ENCODE measurements at places on chromosomes 2 and 18.

GRCh38 chr18:34509163-34509562 is 200.9 kb upstream of the DTNA start:
- DNase-seq, result no peak

DNA sequence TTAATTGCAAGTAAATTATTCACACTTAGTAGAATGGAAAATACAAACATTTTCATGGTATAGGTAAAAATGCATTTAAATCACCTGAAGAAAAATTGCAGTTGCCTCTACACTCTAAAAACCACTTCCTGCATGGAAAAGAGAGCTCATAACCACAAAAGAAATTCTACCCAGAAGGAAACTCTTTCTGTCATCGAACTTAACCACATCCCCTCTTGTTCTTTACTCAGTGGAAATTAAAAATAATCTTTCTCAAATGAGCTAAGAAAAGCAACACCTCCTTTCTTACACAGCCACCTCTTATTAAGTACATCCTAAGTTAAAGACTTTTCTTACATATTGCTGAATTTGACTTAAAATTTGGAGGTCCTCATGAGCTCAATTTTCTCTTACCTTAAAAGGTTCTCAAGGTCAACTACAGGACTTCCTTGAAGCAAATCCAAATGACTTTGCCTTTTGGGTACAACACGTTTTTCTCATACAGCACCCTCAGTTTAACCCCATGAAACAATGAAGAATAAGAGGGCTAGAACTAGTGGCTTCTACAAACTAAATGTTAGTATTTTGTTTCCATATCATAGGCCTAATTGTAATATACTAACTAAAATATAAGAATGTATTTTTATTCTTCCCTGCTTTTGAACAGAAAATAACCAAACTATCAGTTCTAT is 109.1 kb upstream of the CRIM1 start:
- DNase-seq, result no peak

- no peak for DNase-seq
Observed at GRCh38 chr2:155825876-155826275, 506.6 kb downstream of the NR4A2 start.

DNA sequence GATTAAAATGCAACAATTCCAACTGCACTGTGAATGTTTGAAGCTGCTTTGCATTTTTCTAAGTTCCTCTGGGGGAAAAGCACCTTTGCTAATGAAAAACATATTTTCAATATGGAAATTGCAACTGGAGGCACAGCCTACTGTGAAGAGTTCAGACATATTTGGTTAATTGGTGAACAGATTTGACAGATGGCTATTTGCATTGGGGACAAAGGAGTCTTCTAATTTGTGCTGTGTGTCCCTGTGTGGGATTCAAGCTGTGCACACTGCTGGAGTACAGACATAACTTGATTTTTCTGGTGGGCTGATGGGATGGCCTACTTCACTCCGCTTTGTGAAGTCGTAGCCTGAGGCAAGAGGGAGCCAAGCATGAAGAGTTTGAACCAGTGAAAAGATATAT is 40.7 kb upstream of the ARHGAP25 start:
- DNase-seq, result no peak

DNA sequence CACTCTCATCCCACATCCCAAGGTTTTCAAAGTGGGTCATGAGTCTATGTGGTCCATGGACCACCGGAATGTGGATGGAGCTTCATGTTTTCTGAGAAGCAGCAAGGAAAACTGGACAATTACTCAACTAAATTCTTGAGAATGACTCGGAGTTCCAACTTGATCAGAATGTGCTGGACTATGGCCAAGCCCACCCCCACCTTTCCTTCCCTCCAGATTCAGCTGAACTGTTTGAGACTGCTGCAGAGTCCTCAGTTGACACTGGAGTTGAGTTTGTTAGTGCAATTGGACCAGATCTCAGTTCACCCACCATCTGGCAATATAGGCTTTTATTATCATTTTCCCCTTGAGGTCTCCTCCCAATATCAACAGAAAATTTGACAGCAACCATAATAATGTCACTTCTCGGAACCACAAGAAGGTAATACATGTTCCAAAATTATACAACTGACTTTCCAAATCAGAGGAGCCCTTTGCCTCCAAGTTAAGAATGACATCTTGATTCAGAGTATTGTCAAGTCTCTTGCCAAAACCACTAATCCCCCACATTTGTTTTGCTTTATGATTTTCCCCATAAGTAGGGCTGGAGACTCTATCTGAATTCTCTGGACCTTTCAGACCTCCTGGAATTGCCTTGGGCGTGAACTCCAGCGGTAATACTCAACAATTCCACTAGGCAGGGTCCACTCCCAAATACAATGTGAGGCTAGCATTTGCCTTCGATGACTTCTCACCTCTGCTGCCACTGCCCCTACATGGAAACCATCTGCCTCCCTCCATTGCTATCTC is 8.8 kb downstream of the COL4A4 start:
- no peak for DNase-seq

- no peak for DNase-seq
Observed at GRCh38 chr18:49853011-49853410, 39.7 kb upstream of the ACAA2 start.

DNA sequence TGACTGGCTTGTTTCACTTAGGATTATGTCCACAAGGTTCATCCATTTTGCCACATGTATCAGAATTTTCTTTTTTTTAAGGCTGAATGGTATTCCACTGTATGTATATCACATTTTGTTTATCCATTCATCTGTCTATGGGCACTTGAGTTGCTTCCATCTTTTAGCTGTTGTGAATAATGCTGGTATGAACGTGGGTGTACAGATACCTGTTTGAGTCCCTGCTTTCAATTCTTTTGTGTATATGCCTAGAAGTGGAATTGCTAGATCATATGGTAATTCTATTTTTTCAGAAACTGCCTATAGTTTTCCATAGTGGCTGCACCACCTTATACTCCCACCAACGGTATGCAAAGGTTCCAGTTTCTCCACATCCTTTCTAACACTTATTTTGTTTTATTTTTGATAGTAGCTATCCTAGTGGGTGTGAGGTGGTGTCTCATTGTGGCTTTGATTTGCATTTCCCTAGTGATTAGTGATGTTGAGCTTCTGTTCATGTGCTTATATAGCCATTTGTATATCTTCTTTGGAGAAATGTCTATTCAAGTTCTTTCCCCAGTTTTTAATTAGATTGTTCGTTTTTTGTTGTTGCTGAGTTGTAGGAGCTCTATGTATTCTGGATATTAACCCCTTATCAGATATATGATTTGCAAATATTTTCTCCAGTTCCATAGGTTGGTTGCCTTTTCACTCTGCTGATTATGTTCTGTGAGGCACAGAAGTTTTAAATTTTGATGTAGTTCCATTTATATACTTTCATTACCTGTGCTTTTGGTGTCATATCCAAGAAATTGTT is 40.7 kb downstream of the TTC39C start:
- no peak for DNase-seq

DNA sequence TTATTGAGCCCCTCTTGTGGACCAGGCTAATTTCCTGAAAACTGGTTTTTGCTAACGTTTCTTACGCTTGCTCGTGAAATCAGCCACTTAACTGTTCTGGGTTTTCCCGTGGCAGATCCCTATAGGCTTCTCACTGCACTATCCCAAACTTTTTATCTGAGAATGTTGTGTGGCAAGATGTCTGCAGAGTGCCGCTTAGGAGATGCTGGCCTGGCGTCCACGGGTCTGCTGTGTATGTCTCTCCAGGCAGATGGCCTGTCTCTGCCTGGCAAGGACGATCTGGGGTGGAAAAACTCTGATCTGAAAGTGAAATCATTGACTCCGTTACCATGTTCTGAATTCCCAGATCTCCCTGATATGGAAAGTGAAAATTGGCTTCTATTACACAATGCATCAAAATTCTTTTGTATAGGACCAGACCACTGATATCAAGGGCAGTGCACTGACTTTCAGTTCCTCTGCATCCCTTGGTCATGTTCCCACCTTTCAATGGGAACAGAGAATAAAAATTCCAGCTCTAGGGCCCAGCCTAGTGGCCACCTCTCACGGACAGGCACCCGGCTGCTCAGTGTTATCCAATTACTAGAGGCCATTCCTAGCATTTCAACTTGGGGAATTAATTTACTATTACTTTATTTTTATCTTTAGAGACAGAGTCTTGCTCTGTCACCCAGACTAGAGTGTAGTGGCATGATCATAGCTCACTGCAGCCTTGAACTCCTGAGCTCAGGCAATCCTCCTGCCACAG is 154.6 kb downstream of the ACOXL start:
- DNase-seq, result no peak

DNA sequence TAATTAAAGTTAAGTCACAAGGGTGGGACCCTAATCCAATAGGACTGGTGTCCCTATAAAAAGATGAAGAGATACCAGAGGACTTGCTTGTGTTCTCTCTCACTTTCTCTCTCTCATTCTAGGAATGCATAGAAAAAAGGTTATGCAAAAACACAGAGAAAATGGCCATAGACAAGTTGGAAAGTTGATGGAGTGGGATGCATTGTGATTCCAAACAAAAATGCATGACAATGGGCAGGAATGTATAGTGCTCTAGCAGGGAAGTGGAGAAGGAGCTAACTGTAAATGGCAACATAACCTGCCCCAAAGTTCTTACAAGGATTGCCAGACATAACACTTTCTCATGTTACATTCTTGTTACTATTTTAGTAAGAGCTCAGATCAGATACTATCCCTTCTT is 301.6 kb upstream of the LRATD1 start:
- DNase-seq, result no peak

DNA sequence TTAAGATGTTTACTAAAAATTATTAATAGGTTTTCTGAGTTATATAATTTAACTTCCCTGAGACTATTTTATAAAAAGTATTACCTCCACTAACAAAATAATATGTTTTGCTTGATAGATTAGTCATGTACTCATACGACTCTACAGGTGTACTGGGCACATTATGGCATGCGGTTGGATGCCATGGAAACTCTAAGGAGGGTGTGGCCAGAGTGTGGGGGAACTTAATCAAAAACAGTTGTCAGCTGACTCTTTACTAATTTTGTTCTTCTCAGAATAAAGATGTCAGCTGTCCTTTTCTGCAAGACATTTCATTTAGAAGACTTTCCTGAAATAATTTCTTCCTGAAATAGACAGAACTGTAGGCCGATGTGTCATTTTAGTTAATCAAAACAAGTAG is 228.3 kb upstream of the SIX3 start:
- DNase-seq, result no peak

- no peak for DNase-seq
Observed at GRCh38 chr2:73832930-73833329, 4.2 kb downstream of the STAMBP start.
